ENCODE measurements at places on chromosomes 5 and 9.

DNA sequence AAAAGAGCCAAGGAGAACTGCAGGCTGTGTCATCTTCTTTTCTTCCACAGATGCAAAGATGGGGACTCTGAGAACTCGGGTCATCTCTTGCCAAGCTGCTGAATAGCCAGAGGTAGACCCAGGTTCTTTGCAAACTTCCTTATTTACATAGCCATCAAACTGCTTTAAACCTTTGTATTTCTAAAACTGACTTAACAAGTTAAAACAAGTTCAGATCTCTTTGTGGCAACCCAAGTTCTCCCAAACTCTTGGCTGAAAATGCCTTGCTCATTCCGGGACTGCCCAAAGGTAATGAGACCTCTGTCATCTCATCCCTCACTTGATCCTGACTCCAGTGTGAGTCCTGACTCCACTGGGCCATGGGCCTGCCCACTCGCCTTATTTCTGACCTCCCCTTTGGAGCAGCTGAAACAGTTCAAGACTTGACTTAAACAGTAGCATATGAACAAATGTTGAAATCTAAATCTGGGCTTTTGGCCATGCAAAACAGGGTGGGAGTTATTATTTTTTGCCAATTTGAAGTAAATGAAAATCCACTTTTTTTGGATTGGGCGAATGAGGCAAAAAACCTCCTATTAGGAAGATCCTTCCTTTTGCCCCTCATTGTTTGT lies 50.6 kb downstream of the FBXL7 start:
- DNase-seq = no peak

DNA sequence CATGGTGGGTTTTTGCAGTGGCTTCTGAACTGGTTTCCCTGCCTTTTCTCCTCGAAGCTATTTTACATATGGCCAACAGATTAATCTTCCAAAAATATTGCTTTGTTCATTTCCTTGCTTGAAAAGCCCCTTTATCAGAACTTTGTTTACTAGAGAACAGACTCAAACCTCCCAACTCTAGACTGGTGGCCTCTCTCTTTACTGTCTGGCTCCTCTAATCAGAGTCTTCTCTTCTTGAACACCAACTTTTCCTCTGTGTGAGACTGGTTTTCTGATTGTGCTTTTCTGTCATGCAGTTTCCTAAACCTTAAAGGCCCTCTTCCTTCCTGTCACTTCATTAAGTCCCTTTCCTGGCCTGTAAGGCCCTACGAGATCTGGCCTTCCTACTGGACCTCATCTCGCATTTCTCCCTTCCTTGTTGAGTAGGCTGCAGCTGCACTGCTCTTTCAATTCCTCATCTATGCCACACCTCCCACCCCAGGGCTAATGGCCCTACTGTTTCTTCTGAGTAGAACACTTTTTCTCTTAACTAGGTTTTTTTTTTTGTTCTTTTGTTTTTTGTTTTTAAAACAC lies 5.7 kb downstream of the C9orf43 start:
- no peak for DNase-seq

- DNase-seq = no peak
Observed at GRCh38 chr5:128355961-128356360, 182.1 kb downstream of the FBN2 start.

DNA sequence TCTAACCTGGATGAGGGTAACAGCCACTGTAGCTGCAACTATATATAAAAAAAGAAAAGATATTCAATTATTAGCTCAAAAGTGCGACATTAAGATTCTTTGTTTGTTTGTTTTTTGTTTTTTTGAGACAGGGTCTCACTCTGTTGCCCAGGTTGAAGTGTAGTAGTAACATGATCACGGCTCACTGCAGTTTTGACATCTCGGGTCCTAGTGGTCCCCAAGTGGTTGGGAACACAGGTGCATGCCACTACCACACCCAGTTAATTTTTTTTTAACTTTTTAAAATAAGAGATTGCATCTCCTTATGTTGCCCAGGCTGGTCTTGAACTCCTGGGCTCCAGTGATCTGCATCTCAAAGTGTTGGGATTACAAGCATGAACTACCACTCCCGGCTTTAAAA lies 61.8 kb downstream of the MEF2C start:
- no peak for DNase-seq
